GM12864 (cell line): ENCODE measurements at places on chromosomes 11 and 22.

DNA sequence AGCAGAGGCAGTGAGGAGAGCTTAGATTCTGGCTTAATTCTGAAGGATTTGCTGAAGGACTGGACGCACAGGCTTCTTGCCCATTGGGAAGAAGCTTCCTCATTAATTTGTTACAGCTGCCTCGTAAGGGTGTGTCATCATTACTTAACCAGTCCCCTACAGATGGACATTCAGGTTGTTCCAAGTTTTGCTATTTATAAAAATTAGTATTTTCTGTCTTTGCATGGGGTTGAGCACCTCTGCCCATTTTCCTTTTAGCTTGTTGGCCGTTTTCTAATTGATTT, 38.1 kb downstream of the CAPN1 start:
- no peak for DNase-seq

DNA sequence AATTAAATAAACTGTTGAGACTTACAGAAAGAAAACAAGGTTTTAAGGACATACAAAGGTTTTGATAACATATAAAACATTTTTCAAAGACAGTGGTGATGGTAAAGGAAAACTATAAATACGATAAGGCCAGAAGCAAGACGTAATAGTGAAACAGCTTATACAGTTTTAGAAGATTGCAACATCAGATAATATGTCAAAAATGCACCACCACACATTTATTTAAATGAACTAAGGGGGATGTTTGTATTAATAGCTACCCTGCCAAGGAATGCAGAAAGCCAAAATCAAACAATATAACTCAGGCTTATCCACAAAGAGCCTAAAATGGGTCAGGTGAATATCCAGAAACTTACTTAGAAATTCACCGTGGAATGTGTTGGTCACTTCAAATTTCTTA, 981.6 kb upstream of the FAT3 start:
- no peak for DNase-seq

DNA sequence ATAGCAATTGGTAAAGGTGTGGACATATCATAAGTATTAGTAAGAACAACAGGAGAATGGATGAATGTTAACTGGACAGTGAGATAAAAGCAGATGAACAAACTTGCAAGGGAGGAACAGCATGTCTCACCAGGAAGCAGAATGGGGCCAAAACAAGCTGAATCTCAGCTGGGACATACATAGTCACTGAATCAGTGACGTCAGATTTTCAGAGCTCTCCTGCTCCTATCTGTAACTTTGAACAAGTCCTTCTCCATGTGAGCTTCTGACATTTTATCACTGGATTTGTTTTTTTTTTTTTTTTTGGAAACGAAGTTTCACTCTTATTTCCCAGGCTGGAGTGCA, 118.7 kb downstream of the BBOX1 start:
- DNase-seq, result no peak

- DNase-seq, result peak; percentile 77
Measured at GRCh38 chr11:61827571-61828378, at the start of gene FADS2. Gene FADS2, plus strand, starts transcription at chr11:61828300. Its CDS starts 91 bp downstream, at chr11:61828391.

DNA sequence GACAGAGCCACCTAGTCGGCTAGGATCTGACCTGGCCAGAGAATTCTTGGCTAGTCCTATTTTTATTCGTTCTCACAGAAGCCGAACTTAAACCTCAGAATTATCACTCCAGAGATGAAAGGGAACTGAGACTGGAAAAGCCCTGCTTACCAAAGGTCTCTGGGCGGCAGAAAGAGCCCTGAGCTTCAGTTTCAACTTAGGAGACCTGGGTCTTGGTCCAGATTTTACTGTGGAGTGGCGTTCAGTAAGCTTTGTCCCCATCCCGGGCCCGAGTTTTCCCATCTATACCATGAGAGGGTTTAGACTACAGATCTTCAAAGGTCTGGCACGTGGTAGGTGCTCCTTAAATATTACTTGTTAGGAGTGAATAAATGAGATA, 516 bp downstream of the NEU3 start:
- no peak for DNase-seq

DNA sequence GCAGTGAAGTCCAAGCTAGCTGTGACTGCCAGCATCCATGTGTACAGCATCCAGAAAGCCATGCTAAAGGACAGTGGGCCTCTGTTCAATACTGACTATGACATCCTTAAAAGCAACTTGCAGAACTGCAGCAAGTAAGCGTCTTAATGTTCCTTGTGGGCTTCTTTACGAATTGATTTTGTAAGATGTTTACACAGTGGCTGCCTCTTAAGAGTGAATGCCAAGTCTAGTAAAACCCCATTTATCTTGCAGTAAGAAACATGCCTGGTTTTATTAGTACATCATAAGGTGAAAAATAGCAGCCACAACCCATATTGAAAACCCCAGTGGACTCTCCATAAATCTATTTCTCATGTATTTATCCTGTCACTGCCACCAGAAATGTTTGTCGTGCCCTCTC, 20.5 kb downstream of the POLD3 start:
- DNase-seq, result no peak

DNA sequence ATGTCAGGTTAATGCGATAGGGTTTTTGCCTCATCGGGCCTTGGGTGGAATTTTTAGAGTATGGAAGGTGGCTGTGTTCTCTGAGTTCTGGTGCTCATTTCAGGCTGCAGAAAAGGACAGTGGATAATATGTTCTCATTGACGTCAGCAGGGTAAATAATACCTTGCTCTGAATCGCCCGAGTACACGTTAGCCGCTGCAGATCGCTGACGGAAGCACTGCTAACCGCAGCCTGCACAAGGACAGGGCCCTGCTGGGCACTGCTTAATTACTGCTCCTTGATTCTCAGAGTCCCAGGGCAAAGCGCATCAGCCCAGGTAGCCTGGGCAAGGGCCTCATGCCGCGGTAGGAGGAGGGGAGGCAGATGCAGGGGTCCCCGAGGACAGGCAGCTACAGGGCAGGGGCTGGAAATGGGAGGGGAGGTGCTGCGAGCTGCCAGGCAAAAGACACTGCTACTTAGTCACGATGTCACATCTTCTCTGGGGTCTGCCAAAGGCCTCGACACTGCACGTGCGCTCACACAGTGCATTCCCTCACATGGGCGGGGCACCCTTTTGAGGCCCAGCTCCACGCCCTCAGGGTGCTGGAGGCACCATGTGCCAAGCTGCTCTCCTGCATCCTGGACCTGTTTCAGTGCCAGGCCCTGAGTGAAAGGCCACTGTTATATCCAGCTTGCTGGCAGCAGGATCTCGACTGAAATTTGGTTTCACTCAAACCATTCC, 35.2 kb downstream of the PPP2R1B start:
- no peak for DNase-seq

DNA sequence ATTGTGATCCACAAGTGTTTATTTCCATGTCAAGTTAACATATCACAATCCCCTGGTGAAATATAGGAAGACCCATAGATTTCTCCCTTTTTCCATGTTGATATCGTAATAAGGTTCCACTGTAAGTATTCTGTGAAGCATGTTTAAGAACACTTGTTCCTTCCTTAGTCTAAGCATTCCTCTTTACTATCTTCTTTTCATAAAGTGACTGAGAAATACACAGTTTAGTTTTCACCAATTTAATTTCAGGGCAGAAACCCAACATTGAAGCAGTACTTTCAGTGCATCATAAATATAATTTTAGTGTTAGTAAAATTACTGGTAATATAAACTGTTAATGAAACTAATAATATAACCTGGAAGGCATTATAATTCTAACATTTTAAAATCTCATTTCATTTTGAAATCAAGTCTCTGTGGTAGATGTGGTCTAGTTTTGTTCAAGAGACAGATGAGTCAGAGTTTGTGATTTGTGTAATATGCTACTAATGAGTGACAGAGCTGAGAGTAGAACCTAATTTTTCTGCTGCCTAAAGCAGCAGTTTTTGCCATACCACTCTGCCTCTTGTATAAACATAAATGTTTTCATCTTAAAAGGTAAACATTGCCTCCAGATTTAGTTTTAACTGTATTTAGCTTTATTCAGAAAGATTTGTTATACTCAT, 79.4 kb downstream of the ATM start:
- no peak for DNase-seq
